ENCODE measurements at places on chromosomes 1 and 21.

DNA sequence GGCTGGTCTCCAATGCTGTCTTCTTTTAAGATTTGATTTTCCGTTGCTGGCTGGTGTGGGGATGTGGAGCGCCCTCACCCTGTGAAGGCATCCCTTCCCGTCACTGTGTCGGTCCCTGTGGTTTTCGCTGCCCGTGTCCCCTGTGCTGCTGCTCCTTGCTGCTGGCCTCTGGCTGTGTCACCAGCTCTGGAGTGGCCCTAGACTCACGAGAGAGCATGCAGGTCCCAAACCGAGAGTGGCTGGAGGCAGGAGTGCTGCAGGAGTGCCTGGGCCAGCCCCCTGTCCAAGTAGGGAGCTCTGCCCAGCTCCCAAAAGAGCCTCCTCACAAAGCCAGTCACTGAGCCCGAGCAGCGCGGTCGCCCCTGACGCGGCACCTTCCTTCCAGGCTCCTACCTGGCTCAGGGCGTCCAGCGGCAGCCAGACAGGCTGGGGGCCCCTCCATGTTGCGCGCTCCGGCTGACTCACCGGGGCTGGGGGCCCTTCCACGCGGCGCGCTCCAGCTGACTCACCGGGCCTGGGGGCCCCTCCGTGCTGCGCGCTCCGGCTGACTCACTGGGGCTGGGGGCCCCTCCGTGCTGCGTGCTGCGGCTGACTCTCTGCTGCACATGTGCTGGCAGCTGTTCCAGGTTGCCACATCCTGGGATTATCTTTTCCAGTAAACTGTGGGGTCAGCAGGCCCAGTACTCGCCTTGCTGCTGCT is 106.7 kb upstream of the COL6A1 start:
- no peak overlapping the region for H3K27ac ChIP-seq
- no peak overlapping the region for H3K4me3 ChIP-seq
- H3K27me3 ChIP-seq = peaks cover 2% of the 10 kb centered on the region
- DNase-seq = no peak

DNA sequence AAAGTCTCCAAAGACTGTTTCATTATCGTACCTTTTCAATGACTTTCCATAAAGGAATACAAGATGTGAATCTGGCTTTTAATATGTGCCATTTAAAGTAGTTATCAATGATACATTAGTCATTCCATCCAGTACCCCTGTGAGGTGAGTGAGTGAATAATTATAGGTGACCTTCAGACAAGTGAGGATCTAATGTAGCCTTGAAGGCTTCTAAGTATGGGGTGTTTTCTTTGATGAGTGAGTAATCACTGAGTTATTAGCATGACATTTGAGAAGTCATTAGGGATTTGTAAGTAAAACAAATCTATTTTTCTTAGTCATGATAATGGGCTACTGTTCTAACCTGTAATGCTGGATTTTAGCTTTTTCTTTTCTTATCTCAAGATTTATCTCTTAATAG is 831.4 kb downstream of the ADGRL2 start:
- H3K27me3 ChIP-seq = no peaks in the 10 kb centered on the region
- H3K36me3 ChIP-seq = no peaks in the 10 kb centered on the region
- no peaks in the 10 kb centered on the region for H3K4me1 ChIP-seq
- no peak for DNase-seq
- H3K4me3 ChIP-seq = no peak overlapping the region

DNA sequence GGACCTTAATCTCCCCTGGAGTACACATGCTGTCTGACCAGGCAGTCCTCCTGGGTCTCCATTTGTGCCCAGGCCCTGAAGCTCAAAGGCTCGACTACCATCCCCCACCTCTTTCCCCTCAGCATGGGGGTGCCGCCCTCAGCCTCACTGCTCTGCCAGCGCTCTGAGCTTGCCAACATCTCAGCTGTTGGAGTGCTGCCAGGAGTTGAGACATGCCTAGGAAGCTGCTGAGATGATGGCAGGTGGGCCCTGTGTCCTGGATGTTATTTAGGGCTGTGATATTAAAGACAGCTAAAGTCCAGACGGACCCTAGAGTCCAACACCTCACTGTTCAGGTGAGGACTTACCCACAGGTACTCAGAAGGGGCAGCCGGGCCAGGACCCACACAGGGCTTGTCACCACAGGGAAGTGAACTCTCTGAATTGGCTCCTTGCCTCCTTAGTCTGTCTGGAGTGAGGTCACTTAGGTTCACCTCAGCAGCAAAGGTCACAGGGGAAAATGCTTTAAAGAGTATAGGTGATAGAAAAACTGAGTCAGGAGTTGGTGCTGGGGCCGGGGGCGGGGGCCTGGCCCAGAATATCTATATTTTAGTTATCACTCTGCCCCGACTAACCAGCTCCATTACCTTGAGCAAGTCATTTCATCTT is 19.7 kb upstream of the KCNC4 start:
- H3K4me1 ChIP-seq = no peaks in the 10 kb centered on the region
- H3K27me3 ChIP-seq = peaks cover 9% of the 10 kb centered on the region
- H3K4me3 ChIP-seq = no peak overlapping the region
- H3K27ac ChIP-seq = no peak overlapping the region

DNA sequence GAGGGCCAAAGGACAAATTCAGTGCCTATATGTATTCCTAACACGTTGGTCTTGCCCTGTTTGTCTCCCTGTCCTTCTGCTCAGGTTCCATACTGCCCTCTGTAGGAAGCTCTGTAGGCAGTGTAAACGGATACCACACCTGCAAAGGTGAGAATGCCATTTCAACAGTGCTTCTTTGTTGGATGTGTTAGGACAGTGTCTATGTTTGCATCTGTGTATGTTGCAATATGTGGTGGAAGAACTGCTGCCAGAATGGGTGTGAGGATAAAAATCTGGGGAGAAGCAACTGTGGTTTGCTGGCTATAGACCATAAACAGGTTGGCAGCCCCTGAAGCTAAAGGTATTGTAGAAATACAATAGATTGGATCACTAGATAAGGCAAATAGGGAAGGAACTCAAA is 113.1 kb upstream of the BMP8A start:
- H3K27ac ChIP-seq = no peak overlapping the region
- H3K4me1 ChIP-seq = no peaks in the 10 kb centered on the region
- H3K27me3 ChIP-seq = no peaks in the 10 kb centered on the region
- no peak for DNase-seq
- peaks cover 46% of the 10 kb centered on the region for H3K36me3 ChIP-seq

GRCh38 chr1:95496307-95496706 is 262.3 kb downstream of the RWDD3 start:
- no peak overlapping the region for H3K27ac ChIP-seq
- H3K27me3 ChIP-seq = no peaks in the 10 kb centered on the region
- DNase-seq = no peak

DNA sequence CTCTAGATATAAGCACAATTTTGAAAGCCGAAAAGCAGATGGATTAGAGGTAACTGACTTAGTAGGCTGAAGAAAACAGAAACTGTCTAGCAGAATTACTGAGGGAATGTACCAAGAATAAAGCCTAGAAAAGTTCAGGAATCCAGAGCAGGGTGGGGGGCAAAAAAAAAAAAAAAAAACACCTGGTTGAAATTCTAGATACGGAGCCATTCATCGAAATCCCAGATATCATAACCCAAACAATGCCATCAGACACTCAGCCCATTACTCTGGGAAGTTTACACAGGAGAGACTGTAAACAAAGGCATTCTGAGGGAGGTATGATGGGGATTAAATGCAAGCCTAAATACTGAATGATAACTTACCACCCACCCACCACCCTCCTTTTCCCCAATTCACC is 45.6 kb downstream of the ENAH start:
- no peaks in the 10 kb centered on the region for H3K36me3 ChIP-seq
- no peaks in the 10 kb centered on the region for H3K27me3 ChIP-seq
- no peaks in the 10 kb centered on the region for H3K4me1 ChIP-seq
- H3K4me3 ChIP-seq = no peak overlapping the region
- H3K27ac ChIP-seq = no peak overlapping the region

GRCh38 chr1:86948212-86948611 is 33.8 kb downstream of the HS2ST1 start:
- DNase-seq = no peak
- no peaks in the 10 kb centered on the region for H3K4me1 ChIP-seq
- H3K4me3 ChIP-seq = no peak overlapping the region
- H3K36me3 ChIP-seq = no peaks in the 10 kb centered on the region
- no peaks in the 10 kb centered on the region for H3K27me3 ChIP-seq

GRCh38 chr1:52632732-52633290 is at the start of gene SHISAL2A:
Gene SHISAL2A (plus strand): TSS chr1:52633168. CDS start chr1:52633494, 326 bp downstream.
- H3K36me3 ChIP-seq = peaks cover 24% of the 10 kb centered on the region
- H3K27ac ChIP-seq = peak within 1 kb of the TSS; percentile 94
- DNase-seq = peak; percentile 68
- peaks cover 67% of the 10 kb centered on the region for H3K4me1 ChIP-seq
- peak within 1 kb of the TSS; percentile 77 for H3K4me3 ChIP-seq

- no peak for DNase-seq
- H3K4me3 ChIP-seq = no peak overlapping the region
- no peaks in the 10 kb centered on the region for H3K4me1 ChIP-seq
These were observed 19.0 kb upstream of the LRRC52 start for GRCh38 chr1:165524639-165525285.

DNA sequence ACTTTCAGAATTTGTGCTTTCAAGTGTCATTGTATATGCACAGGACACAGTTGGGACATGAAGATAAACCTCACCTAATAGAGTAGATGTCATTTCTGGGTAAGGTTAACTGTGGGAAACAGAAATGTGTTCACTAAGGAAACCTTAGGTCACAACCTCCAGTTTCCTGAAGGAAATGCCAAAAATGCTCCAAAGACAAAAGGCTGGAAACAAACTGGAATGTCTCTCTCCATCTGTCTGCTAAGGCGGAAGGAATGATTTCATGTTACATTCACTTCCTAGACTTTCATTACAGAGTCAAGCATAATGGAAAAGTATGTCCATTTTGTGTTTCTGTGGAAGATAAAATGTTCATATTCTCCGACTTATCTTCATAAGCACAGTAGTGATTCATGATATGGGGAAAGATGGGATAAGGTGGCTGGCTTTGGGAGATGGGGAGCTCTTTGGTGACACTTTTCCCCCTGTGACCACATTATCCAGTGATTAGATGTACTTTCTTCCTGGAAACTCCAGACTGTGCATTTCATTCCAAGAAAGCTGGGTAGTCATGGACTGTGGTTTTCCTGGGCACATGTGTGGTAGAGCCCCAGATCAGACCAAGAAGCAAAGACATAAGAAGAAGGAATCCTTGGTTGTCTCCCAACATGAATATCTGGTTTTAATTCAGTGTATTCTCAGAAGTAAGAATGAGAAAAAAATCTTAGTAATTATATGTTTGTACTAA is 5.7 kb downstream of the S1PR1 start:
- no peaks in the 10 kb centered on the region for H3K27me3 ChIP-seq
- peak overlapping the region; percentile 62 for H3K27ac ChIP-seq
- peaks cover 64% of the 10 kb centered on the region for H3K36me3 ChIP-seq
- H3K4me1 ChIP-seq = peaks cover 54% of the 10 kb centered on the region
- DNase-seq = no peak

GRCh38 chr1:167454304-167454893 is 63.9 kb downstream of the CD247 start:
- peaks cover 38% of the 10 kb centered on the region for H3K36me3 ChIP-seq
- DNase-seq = no peak
- H3K27ac ChIP-seq = peak overlapping the region; percentile 81
- H3K4me1 ChIP-seq = peaks cover 75% of the 10 kb centered on the region
- H3K4me3 ChIP-seq = peak overlapping the region; percentile 72

GRCh38 chr1:193633991-193634390 is 447.6 kb upstream of the B3GALT2 start:
- no peak for DNase-seq
- no peak overlapping the region for H3K27ac ChIP-seq
- H3K4me3 ChIP-seq = no peak overlapping the region

DNA sequence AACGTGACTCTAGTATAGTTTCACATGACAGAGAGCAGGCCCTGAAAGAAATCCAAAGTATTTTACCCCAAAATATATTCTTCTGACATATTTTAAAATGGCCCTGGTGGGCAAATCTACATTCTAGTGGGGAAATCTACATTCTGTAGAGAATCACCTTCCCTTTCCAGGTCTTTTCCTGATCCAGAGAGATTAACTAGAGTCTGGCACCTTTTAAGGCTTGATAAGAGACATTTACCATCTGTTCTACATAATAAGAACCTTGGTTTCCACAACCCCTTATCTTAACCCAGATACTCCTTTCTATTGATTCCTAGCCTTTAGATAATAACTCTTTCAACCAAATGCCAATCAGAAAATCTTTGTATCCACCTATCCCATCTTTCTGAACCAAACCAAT is 17.0 kb upstream of the L1TD1 start:
- H3K4me1 ChIP-seq = no peaks in the 10 kb centered on the region
- H3K27me3 ChIP-seq = no peaks in the 10 kb centered on the region
- H3K4me3 ChIP-seq = no peak overlapping the region
- H3K27ac ChIP-seq = no peak overlapping the region

GRCh38 chr1:55443175-55443915 is 228.2 kb upstream of the USP24 start:
- H3K36me3 ChIP-seq = no peaks in the 10 kb centered on the region
- H3K4me1 ChIP-seq = peaks cover 9% of the 10 kb centered on the region
- peaks cover 7% of the 10 kb centered on the region for H3K27me3 ChIP-seq
- H3K4me3 ChIP-seq = no peak overlapping the region
- no peak for DNase-seq

GRCh38 chr1:223628233-223629125 is 37.0 kb downstream of the CAPN8 start:
- peaks cover 2% of the 10 kb centered on the region for H3K27me3 ChIP-seq
- DNase-seq = peak; percentile 40
- H3K4me3 ChIP-seq = no peak overlapping the region
- no peaks in the 10 kb centered on the region for H3K4me1 ChIP-seq
- H3K36me3 ChIP-seq = no peaks in the 10 kb centered on the region

DNA sequence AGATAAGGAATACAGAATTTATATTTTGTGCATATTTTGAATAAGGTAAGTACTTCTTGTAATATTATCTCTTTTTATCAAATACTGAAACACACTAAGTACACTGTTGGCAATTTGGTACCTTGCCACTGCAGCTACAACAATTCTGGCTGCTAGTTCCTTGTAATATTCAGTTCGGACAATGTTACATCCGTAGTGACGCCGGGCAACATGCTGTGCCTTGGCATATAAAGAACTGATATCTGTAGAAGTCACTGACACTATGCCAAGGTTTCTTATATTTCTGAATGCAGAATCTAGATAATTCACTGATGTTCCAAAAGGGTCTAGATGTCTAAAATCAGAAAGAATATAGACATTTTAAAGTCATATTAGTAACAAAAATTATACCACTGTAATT is 17.5 kb downstream of the TRMT1L start:
- no peak for DNase-seq
- no peak overlapping the region for H3K27ac ChIP-seq
- no peak overlapping the region for H3K4me3 ChIP-seq
- H3K27me3 ChIP-seq = no peaks in the 10 kb centered on the region

Data from activated CD8-positive, alpha-beta T cell treated with anti-CD3 and anti-CD28 coated beads, Interleukin-2, amount 10 ng/mL, durations not matched to agents 7 days and 5 days (primary cell).